ENCODE measurements at places on chromosomes 2 and 18. TPM values are rescaled to one million over a fixed set of nuclear protein-coding genes. Genes with fewer than 3 reads are reported as not detected.

DNA sequence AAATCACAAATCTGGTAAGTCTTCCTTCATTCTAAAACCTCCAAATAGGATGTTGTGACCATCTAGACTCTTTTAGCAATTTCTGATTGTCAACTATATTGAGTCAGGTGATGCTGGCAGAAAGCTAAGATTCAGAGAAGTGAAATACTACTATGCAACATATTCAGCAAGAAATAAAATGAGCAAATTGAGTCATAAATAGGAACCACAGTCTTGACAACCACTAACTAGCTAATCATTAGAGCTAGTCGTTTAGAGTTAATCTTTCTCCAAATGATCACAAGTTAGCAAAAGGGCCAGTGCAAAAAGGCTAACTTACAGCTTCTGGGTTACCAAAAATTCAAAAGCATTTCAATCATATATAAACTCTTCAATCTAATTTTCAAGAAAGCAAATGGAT, 54.5 kb downstream of the ROCK1 start:
- no peak for DNase-seq

DNA sequence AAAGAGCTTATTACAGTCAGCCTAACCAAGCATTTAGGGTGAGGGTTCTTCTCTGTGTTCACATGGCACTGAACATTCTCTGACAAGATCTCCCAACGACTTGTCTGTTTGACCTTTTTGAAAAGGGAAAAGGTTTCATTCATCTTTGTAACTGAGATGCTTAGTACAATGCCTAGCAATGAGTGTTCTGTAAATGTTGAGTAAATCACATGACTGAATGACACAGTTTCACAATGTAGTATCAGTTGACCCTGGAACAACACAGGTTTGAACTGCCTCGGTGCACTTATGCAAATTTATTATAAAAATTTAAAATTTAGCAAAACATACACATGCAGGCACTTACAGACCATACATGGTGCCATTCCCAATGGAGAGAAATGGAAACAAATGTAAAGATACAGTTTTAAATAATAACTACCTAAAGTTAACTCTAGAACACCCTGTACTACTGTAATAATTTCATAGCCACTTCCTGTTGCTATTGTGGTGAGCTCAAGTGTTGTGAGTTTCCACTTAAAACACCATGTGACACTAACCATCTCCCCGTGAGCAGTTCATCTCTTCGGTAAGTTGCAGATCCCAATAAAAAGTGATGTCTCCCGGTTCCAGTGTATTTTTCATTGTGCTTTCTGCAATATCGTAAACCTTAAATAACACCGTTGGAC, 34.1 kb upstream of the VWC2L start:
- no peak for DNase-seq

DNA sequence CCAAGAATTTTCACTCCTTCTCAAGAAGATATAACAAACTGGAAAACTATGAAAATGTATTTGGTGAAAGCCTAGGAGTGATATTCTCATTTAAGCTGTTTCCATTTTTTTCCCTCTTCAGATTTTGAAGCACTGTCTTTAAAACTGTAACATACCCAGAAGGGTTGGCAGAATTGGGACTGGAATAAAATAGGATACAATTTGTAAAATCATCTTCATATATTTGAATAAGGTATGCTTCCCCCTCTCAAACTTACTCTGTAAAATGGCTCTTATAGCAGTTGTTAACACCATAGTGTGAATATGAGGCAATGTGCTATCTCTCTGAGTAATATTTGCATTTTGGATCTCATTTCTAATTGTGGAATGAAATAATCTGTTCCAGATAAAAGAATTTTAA, 676.4 kb downstream of the ARHGAP15 start:
- DNase-seq = no peak

GRCh38 chr2:43484323-43484930, 111.4 kb downstream of the THADA start:
- DNase-seq = no peak

- no peak for DNase-seq
Measured at GRCh38 chr18:34991561-34991960, 49.7 kb upstream of the MAPRE2 start.

Gene CNGA3
- not detected for total RNA-seq

Gene GPAT2
- 17.2 TPM for total RNA-seq

All from omental fat pad (tissue), 4 donors.